ENCODE measurements at places on chromosomes 11 and 22.

DNA sequence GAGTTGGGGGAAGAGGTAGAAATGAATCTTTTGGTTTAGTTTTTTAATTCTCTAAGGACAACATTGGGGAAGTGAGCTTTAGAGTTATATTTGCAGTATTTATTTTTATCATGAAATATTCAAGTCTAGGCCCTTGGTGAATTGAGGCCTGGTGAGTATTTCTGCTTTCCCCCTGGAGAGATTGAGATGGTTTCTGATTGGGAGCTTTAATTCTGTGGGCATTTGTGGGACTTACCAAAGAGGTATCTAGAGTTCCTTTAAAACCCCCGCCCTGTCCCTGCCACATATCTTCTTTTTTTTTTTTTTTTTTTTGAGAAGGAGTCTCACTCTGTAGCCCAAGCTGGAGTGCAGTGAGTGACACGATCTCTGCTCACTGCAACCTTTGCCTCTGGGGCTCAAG lies 9.6 kb downstream of the ACO2 start:
- no peak for DNase-seq

DNA sequence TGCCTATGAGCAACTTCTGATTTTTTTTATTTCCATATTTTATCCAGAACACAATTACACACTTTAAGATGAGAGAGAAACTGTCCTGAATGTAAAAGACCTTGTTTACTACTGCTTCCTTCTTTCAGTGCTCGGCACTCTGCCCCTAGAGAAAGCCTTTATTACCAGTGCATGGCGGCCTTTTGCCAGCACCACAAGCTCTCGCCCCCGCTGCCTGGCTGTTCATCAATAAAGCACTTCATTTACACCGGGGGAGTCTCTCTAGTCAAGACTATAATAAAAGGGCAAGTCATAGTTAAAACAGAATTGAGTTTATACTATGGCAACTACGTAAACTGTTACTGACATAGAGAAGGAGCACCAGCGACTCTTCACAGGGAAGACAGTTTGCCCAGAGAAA lies 259.5 kb downstream of the CADM1 start:
- DNase-seq: no peak

DNA sequence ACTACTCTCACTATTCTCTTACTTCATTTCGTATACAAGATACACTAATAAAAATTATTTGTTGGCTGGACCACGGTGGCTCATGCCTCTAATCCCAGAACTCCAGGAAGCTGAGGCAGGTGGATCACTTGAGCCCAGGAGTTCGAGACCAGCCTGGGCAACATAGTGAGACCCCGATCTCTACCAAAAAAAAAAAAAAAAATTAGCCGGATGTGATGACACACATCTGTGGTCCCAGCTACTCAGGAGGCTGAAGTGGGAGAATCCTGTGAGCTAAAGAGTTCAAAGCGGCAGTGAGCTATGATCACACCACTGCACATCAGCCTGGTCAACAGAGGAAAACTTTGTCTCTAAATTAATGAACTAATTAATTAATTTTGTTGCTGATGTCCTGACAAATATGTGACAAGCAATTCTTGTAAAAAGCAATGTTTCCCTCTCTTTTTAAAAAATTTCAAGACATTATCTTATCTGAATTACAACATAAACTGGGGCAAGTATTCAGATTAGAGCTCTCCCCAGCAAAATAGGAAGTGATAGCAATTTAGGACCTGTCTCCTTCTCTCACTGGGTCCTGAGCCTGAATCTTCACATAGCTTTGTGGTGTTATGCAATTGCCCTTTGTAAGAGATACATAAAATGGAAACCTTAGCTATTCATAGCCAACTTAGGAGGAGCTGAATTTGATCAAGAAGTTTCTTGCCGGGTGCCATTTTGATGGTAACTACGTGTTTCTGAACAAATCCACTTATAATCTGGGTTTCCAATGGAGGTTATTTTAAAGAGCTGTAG lies 17.6 kb upstream of the TMA7B start:
- DNase-seq: no peak

DNA sequence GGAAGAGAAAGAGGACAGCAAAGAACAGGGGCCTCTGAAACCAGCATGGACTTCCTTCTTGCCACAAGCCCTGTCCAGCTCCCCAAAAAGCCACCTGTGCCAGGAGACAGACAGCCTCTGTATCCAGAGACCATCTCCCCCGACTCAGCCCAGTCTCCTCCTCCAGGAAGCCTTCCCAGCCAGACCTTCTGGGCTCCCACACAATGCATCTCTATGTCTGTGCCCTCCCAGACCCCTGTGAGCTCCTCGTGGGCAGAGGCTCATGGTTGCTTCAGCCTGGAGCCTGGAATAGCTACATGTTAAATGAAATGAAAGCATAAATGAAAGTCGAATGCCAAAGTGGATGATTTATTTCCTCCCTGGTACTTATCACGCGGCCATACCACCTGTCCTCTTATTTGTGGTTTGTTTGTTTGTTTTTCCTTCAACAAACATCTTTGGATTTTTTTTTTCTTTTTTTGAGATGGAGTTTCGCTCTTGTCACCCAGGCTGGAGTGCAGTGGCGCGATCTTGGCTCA lies 7.3 kb upstream of the ARAP1 start:
- no peak for DNase-seq

- no peak for DNase-seq
These were observed 65.1 kb downstream of the CLMP start for GRCh38 chr11:123129920-123130319.

- no peak for DNase-seq
These were observed 30.9 kb downstream of the ANO1 start for GRCh38 chr11:70109006-70109405.

DNA sequence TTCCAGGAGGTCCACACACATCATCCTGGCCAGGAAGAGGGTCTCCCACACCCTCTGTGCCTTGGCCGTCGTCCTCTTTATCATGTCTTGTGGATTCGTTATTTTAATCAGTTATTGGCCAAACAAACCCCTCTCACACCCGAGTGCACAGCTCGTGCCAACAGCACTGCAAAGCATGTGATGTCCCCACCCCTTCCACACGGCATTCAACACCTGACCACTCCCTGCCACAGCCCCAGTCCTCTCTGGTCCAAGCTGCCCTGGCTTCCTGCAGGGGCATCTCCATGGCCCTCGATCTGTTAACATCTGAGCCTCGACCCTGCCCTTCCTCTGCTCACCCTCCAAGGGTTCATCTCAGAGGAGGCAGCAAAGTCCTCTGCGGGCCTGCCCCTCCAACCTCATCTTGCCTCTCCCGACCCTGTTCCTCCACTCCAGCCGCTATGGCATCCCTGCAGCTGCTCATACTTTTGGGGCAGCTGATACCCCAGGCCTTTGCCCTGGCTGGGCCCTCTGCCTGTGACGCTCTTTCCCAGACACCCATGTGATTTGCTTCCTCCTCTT lies 14.0 kb downstream of the MYEOV start:
- no peak for DNase-seq

- DNase-seq: no peak
These were observed 31.2 kb upstream of the SORL1-AS1 start for GRCh38 chr11:121483805-121484480.

- no peak for DNase-seq
These were observed 22.1 kb upstream of the SPATA19 start for GRCh38 chr11:133867456-133867855.

DNA sequence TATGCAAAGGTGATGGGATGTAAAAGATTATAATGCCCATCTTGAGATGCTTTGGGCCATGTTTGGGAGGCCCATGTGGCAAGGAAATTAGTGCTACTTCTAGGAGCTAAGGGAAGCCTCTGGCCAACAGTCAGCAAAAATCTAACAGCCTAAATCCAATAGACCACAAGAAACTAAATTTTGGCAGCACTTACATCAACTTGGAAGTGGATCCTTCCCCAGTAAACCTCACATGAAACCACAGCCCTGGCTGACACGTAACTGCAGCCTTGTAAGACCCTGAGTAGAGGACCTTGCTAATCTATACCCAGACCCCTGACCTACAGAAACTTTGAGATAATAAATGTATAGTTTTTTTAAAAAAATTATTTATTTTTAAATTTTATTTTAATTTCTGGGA lies 13.1 kb upstream of the GRK3 start:
- DNase-seq: no peak

DNA sequence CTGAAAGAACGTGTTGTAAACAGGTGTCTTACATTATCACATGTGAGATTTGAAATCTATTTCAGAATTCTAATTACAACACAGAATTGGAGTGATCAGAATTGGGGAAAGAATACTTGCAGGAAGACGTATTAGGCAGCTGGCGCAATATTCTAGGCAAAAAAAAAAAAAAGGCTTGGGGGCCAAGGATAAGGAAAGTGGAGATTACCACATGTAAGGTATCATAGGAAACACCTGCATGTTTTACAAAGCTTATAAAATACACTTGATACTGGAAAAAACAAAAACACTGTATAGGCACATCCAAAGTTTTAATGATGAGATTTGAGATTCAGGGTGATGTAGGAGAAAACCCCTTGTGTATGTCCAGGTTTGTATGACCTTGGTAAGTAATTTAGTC lies 245.1 kb downstream of the DDX10 start:
- no peak for DNase-seq

GRCh38 chr22:37982938-37983859 lies 1.2 kb downstream of the SOX10 start:
- DNase-seq: no peak

GRCh38 chr11:116364348-116364747 lies 408.4 kb downstream of the BUD13 start:
- no peak for DNase-seq

DNA sequence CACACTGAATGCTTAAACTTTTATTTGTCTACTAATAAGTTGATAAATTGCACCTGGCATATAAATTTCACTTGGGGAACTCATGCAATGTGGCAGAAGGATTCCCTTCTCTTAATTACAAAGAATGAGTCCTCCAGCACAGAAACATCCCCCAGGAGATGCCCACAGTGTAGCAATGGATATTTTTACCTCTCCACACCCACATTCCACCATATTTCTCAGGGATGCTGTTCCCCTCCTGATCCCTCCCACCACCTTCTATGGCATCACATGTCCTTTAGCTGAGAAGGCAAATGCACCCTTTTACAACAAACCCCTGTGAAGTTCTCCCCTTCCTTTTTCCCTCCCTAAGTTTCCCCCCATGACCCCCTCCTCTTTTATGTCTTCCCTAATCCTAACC lies 56.1 kb upstream of the UBASH3B start:
- DNase-seq: no peak

DNA sequence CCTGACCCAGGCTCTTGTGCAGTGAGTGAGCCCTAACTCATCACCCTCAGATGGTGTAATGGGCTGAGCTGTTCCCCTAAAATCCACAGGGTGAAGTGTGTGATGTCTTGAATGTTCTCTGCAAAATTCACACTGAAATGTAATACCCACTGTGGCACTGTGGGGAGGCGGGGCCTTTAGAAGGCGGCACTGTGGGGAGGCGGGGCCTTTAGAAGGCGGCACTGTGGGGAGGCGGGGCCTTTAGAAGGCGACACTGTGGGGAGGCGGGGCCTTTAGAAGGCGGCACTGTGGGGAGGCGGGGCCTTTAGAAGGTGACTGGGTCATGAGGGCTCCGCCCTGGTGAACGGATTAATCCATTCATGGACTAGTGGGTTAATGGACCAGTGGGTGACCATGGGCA lies 33.0 kb downstream of the CHID1 start:
- DNase-seq: no peak

DNA sequence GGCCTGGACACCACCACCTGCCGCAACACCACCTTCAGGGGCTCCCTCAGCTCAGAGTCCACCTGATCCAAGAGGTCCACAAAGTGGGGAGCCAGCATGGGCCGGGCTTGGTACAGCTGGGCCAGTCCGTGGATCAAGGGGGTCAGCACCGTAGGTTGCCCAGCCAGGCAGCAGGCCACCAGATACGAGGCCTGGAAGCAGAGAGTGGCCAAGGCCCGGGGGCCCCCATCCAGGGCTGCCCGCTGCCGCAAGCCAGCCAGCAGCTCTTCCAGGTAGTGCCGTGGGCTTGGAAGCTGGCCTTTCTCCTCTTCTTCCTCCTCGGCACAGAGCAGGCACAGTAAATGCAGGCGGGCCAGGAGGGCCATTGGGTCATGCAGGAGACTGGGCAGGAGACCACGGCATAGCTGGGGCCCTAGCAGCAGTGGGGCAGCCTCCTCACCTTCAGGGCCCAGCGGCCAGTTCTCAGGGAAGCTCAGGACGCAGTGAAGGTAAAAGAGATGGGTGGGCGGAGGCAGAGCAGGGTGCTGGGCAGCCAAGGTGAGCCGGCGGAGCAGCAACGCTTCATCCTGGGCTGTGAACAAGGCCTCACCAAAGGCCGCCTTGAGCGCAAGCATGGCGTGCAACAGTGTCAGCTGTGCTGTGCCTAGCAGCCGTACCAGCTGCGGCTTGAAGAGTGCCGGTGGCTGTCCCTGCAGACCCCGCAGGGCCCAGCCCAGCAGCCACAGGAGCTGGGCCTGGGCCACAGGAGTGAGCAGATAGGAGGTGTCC lies 1.7 kb downstream of the AP5B1 start:
- no peak for DNase-seq

- no peak for DNase-seq
These were observed 147.1 kb downstream of the WT1 start for GRCh38 chr11:32288276-32288675.

GRCh38 chr22:27895600-27895999 lies 23.5 kb downstream of the PITPNB start:
- DNase-seq: no peak

GRCh38 chr22:30879415-30879797 lies 89.2 kb downstream of the MORC2 start:
- no peak for DNase-seq

DNA sequence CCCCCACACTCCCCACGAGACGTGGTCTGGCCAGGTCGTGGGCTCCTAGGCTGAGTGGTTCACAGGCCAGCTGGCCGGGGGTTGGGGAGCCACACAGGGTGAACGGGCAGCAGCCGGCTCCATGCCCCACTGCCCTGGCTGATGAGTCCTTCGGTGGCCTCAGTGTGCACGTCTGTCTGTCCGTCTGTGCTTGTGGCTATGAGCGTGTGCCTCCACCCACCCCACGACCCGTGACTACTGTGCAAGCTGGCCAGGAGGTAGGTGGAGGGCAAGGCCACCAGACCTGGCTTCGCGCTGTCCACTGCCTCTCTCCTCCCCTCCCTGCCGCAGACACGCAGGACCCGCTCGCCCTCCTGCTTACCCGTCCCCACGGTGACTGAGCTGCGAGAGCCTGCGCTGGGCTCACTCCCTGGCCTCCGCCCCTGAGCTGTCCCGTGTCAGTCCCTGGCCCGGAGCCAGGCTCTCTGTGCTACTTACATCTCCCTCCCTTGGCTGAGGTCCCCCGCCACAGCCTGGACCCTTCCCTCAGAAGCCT lies 14.1 kb downstream of the CSDC2 start:
- DNase-seq: no peak

GRCh38 chr22:41846268-41846987 lies 13.5 kb downstream of the SREBF2 start:
- DNase-seq: no peak

DNA sequence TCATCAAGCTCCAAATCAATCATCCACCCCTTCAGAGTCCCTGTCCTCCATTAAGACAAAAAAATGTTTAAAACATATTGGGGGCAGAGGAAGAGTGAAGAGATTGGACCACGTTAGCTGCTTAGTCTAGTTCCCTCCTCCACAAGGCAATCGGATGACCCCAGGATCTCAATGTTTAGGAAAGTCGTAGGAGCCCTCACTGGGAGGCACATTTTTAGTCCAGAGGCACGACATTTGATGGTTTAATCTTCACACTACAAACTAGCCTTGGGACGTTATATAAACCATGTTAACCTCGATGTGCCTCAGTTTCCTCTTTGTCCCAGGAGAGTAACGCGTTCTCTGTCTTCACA lies 588 bp upstream of the FAT3 start:
- no peak for DNase-seq

Measured in activated CD8-positive, alpha-beta memory T cell treated with anti-CD3 and anti-CD28 coated beads for 4 hours (primary cell).